ENCODE measurements at places on chromosomes 7 and 10. TPM values are rescaled to one million over a fixed set of nuclear protein-coding genes. Genes with fewer than 3 reads are reported as not detected.

The ZNF107 gene
- total RNA-seq, result 9.6 TPM

The VCL gene
- 90.4 TPM for total RNA-seq

The PAX4 gene
- not detected for total RNA-seq

DNA sequence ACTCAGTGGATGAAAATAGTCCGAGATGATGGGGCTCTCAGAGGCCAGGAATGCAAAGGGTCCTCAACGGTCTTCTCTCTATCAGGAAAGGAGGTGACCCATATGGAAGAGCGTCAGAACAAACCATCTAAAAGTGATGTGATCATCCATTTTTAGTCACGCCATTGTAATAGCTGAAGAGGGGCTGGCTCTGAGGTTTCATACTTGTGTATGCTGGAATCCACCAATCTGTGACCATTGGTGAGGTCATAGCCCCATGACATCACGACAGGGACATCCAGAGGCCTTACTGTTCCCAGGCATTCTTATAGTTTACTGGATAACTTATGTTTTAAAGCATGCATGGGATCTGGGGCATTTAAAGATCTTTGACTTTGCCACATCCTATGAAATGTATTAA, 83.6 kb downstream of the C10orf90 start:
- no peak for DNase-seq

- peak; percentile 23 for DNase-seq
Measured at GRCh38 chr7:16770657-16771329, 17.2 kb downstream of the TSPAN13 start.

- no peak for DNase-seq
Measured at GRCh38 chr10:79948976-79949722, at the start of gene SFTPD. TSS of gene SFTPD (minus strand) at chr10:79949105. CDS start at chr10:79946659, 2,446 bp downstream.

GRCh38 chr10:60878224-60878623, 65.8 kb downstream of the RHOBTB1 start:
- no peak for DNase-seq

DNA sequence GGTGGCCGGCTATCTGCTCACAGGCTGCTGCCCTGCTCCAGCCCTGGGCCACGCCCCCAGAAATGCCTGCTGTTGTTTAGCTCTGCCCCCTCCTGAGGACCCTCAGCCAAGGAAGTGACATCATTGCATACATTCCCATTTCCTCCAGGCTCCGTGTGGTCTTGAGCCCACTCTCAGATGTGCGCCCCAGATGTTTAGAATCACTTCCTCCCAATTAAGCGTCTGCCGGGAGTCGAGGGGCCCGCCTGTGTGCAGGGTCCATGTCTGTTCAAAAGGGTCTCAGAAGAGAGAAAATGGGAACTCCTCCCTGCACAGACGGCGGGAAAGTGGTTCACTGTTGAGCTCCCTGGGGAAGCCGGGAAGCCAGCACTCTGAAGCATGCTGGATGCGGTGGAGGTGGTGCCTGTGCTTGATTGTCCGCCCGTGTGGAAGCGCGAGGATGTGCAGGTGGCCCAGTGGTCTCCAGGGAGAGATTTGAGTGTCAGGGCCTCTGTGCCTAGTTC, 116.9 kb upstream of the PPIF start:
- DNase-seq, result no peak

- DNase-seq, result no peak
Measured at GRCh38 chr7:12653518-12653917, 33.9 kb upstream of the ARL4A start.

GRCh38 chr7:33710608-33711007, 194.7 kb upstream of the BMPER start:
- no peak for DNase-seq

GRCh38 chr10:49252313-49253034, 46.5 kb upstream of the C10orf71 start:
- no peak for DNase-seq

DNA sequence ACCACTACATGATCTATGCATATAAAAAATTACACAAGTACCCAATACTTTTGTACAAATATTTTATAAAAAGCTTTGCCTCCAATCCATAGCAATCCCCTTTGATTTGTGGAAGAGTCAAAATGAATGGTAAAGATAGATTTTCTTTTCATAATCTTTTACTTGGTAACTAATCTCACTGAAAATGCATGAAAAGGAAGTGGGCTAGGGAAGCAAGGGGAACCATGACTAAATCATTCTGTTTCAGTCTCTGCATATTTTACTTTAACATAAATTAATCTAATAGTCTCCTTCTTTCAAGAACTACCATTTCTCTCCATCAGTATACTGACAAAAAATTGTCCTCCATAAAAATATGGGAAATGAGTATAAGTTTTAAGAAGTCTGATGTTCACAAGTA, 96.9 kb downstream of the TES start:
- DNase-seq, result no peak

DNA sequence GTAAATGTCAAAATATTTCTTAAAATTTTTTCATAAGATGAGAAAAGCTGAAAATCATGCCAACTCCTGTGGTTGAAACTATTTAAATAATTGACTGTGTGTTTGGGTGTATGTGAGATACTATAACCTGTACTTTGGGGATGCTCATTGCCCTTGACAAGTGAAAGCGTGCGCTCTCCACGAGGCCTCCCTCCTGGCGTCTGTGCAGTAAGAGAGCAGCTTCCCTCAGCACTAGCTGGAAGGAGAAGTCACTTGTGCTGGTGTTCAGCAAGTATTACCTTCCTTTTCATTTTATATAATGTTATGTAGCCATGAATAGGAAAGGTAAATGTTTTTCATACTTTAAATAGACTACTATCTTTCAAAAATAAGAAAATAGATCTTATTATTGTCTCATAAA, 118.9 kb downstream of the ZEB1 start:
- no peak for DNase-seq

GRCh38 chr10:110101464-110102144, 93.8 kb downstream of the ADD3 start:
- DNase-seq, result no peak

GRCh38 chr7:132380059-132380458, 196.2 kb downstream of the PLXNA4 start:
- peak; percentile 88 for DNase-seq

All from lower leg skin (tissue), 4 donors.